ENCODE measurements at places on chromosomes 1 and 21.

GRCh38 chr1:21342961-21343838 is 52.9 kb upstream of the ECE1 start:
- DNase-seq = no peak

DNA sequence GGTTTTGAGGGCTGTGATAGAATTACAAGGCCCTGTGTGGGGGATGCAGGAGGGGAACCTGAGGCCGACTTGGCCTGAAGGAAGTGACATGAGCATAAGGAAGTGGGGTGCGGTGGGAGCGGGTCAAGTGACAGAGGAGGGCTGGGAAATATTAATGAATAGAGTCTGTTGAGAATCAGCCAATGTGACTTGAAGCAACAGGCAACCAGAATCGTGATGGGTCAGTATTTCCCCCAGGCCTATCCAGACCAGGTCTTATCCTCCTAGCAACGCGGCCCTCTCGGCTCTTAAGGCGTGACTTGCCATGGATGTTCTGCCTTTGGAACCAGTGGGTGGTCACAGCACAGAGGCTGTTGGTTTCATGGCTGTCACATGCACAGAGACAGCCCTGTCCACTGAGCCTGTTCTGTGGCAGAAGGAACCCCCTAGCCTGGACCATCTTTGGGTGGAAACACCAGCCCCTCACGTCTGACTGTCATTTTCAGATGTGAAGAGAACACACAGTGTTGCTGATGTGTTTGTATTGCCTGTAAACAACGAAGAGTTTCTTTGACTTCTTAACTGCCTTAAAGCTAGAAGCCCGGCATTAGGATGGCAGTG is 468.8 kb downstream of the CAMTA1 start:
- DNase-seq = no peak

- no peak for DNase-seq
Measured at GRCh38 chr1:152186556-152187285, 27.7 kb upstream of the RPTN start.

- DNase-seq = no peak
Measured at GRCh38 chr1:27492796-27493195, 2.8 kb upstream of the WASF2 start.

GRCh38 chr1:22786101-22786500 is 75.5 kb downstream of the EPHB2 start:
- no peak for DNase-seq

GRCh38 chr21:38472412-38473108 is 25.7 kb downstream of the ERG start:
- no peak for DNase-seq

- no peak for DNase-seq
Measured at GRCh38 chr1:230114237-230114651, 47.2 kb downstream of the GALNT2 start.

GRCh38 chr1:202888221-202888530 is 773 bp downstream of the RABIF start:
- peak; percentile 21 for DNase-seq

GRCh38 chr1:156726549-156727226 is 1.6 kb upstream of the METTL25B start:
- peak; percentile 64 for DNase-seq

DNA sequence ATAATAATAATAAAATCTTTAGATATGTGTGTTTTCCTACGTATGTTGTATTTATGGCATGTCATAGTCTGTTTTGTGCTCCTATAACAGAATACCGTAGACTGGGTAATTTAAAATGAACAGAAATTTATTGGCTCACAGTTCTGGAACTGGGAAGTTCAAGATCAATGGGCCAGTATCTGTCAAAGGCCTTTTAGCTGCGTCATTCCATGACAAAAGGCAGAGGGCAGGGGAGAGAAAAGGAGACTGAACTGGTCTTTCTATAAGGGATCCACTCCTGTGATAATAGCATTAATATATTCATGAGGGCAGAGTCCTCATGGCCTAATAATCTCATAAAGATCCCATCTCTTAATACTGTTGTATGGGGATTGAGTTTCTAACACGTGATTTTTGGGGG is 7.1 kb upstream of the SFT2D2 start:
- DNase-seq = no peak
